Stimulated activated naive CD4-positive, alpha-beta T cell (primary cell): ENCODE measurements at places on chromosomes 2 and 18.

DNA sequence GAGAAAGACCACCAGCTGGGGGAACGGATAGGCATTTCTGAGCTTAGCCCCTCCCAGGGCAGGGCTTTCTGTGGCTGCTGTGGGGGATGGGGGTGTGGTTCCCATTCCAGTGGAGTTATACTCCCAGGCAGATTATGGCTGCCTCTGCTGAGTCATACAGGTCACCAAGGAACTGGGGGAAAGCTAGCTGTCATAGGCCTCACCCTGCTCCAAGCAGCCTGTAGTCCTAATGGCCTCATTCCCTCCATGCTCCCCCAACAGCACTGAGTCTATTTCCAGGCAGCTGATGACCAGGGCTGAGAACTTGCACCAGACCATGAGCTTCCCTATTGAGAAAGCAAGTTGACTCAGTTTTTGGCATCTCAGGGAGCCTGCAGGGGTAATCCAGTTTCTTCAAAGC, 87.1 kb downstream of the GPR39 start:
- DNase-seq = no peak

- DNase-seq = peak; percentile 24
These were observed 1.1 kb downstream of the LMAN1 start for GRCh38 chr18:59357928-59358327.

GRCh38 chr2:172096626-172097547, 5.8 kb downstream of the DLX2 start:
- no peak for DNase-seq

DNA sequence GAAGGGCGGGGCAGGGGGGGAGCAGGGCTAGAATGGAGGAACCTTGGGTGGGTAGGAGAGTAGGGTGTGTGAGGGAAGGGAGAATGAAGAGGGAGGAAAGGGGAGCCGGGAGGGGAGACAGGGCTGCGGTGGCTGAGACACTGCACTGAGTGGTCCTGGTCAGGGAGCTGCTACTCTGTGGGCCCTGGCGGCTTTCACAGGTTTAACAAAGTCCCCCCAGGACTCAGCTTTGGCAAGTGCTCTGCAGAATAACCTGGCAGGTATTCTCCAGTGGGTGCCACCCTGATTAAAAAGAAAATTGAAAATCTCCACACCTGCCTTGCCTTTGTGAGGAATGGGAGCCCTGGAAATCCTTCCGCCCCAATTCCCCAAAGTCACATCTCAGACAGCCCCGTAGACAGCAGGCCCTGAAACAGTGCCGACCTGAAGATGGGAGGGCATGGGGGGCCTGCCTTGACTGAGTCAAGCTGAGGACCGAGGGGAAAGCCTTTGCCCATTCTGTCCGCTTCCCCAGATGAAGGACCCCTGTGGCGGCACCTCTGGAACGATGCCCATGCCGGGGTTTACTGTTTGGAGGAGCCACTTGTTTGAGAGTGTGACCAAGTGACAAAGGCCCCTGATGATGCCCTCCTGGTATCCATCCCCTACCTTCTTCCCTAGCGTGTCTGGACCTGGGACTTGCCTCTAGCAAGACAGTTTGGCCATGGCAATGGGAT, 43.6 kb upstream of the OTOS start:
- DNase-seq = no peak

GRCh38 chr2:67955748-67956603, 106.8 kb downstream of the C1D start:
- DNase-seq = no peak

GRCh38 chr2:73642338-73643018, at the start of gene NAT8:
NAT8 (minus strand) TSS chr2:73642422; CDS start chr2:73641628, 794 bp downstream.
- DNase-seq = no peak

- DNase-seq = no peak
These were observed 273.1 kb upstream of the FANCL start for GRCh38 chr2:58514252-58514651.

- DNase-seq = no peak
These were observed 1.7 kb upstream of the MSGN1 start for GRCh38 chr2:17814601-17815000.
